ENCODE measurements at places on chromosomes 4 and X.

- no peak for DNase-seq
Measured at GRCh38 chrX:140866446-140866845, 135.9 kb upstream of the SPANXB1 start.

DNA sequence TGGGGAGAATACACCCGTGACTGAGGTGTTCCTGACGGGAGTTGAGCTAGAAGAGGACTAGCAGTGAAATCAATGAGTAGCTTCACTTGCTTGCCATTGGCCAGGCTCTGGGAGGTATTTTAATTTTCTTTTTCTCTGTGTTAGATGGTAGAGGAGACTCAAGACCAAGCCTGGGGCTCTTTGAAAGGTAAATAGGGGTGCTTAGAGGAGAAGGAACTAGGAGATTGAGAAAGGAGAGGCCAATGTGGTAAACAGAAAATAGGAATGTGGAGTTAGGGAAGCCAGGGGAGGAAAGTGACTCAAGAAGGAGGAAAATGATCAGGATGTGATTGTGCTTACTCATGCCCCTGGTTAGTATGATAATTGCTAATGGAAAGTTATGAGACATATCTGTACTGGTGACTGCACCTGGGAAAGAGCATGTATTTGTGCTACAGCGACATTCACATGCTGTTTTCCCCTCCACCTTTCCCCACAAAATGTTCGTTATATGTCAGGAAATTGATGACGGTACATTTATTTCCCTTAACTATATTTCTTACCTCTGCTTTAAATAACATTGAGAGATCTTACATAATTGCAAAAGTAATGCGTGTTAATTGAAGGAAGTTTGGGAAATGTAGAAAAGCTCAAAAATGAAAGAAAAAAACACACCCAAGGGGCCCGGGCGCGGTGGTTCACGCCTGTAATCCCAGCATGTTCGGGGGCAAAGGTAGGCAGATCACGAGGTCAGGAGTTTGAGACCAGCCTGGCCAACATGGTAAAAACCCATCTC lies 16.9 kb upstream of the LRBA start:
- no peak for DNase-seq

DNA sequence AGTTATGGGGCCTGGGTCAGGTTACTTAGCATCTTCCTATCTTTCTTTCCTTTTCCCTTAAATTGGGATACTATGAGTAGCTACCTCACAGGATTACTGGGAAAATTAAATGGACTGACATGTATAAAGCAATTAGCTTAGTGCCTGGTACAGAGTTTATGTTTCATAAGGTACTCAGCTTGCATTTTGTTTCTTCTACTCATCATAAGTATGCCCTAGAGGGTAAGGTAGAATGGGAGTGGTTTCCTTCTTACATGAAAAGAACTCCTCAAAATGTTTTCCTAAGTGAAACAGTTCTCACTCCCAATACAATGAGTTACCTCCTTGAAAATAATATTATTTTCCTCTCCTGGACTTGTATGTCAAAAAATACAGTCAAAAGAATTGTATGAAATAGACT lies 75.7 kb downstream of the NPFFR2 start:
- no peak for DNase-seq

DNA sequence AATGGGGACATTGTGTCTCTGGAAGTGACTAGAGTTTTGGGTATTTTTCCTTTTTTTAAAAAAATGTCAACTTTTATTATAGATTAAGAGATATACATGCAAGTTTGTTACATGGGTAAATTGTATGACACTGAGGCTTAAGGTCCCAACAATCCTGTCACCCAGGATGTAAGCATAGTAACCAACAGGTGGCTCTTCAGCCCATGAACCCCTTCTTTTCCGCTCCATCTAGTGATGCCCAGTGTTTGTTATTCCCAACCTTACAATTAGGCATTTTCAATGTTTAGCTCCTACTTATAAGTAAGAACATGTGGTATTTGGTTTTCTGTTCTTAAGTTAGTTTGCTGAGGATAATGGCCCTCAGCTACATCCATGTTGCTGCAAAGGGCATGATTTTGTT lies 102.7 kb downstream of the GRID2 start:
- DNase-seq: no peak

DNA sequence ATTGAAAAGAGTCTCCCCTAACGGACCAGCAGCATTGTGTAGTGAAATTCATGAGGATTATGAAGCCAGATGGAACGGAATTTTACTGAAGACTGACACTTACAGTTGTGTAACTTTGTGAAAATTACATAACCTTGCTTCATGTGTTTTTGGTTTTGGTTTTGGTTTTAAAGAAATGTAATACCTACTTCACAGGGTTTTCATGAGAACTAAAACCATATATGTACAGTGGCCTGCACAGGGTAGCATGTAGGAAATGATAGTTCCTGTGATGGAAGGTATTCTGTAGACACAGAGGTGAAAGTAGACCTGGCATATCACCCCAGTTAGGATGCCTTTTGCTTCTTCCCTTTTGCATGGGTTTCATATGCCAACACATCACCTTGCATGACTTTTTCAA lies 247.0 kb downstream of the BANK1 start:
- DNase-seq: no peak

DNA sequence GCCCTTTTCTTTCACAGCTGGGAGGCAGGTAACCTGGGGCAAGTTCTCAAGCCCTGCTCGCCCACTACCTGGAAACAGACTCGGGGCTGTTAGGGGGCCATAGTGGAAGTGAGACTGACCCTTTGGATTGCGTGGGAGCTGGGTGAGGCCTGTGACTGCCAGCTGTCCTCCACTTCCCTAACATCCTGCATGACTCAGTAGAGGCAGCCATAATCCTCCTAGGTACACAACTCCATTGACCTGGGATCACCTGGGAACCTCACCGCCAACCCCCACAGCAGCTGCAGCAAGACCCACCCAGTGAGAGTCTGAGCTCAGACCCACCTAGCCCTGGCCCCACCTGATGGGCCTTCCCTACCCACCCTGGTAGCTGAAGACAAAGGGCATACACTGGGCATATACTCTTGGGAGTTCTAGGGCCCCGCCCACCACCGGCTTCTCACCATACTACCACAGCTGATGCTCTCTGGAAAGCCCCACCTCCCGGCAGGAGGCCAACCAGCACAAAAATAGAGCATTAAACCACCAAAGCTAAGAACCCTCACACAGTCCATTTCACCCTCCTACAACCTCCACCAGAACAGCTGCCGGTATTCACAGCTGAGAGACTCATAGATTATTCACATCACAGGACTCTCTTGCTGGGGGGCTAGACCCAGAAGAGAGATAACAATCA lies 61.1 kb upstream of the DCTD start:
- no peak for DNase-seq

DNA sequence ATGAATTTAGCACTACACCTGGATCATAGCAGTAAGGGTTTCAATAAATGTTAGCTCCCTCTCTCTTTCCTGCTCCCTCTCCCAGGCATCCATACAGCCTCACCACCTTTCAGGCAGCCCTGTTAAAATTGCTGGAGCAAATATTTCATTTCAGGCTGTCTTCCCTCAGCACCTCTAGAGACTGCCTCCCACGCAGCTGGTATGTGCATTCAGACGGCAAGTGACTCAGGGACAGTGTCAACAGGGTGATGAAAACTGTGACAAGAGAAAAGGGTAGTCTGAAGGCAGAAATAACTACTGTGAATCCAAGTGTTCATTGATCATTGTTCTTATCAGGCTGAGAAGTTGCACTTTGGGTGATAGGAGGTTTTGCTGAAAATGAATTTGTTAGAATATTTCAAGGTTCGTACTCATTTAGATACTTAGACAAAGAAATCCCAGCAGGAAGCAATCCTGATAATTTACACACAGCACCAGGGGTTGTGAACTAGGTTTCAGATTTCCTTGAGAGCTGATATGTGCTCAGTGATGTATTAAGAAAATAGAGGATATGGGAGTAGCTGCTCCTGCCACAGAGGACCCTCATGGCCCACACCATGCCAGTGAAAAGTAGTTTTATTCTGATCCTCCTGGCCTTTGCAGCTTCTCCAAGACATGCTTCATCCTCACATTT lies 424.2 kb downstream of the FGF13 start:
- DNase-seq: no peak

GRCh38 chrX:37986893-37987292 lies 19.5 kb upstream of the SYTL5 start:
- DNase-seq: no peak

- no peak for DNase-seq
Measured at GRCh38 chr4:86058621-86059020, 301.2 kb downstream of the MAPK10 start.

All from effector memory CD4-positive, alpha-beta T cell (primary cell).